ENCODE measurements at places on chromosomes 1 and 21.

- DNase-seq: no peak
These were observed 212.6 kb upstream of the POGK start for GRCh38 chr1:166626711-166627110.

DNA sequence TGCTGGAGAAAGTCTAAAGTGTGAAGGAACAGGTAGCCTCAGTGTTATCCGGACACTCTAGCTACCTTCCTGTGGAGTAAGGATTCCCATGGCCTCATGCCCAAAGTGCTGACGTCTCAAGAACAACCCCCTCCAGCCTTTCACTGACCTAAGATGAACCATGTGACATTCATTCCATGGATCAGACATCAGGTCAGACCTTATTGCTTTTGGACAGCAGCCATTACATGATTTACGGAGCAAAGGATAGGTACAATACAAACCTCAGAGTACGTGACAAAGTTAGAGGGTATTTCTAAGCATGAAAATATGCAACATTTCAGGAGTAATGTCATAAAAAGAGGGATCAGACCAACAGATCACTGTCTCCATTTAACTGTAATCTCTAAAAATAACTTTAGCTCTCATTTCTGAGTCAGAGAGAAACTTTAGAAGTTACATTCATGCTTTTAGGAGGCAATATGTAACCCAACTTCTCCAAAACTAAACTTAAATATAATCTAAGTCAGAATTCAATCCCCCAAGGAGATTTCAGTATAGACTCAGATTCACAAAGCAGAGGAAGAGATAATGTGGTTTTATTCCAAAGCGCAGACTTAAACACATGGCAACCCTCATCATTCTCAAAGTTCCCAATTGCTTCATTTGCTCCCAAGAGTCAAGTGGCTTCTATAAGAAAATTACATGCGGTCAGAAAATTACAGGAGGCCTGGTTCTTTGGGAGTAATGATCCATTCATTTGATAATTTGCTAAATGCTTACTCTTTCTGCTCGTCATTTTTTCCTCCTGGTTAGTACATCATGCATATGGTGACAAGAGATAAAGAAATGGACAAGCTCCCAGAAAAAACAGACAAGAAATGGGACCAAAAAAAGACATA is 280.4 kb downstream of the SETD4 start:
- DNase-seq: no peak

DNA sequence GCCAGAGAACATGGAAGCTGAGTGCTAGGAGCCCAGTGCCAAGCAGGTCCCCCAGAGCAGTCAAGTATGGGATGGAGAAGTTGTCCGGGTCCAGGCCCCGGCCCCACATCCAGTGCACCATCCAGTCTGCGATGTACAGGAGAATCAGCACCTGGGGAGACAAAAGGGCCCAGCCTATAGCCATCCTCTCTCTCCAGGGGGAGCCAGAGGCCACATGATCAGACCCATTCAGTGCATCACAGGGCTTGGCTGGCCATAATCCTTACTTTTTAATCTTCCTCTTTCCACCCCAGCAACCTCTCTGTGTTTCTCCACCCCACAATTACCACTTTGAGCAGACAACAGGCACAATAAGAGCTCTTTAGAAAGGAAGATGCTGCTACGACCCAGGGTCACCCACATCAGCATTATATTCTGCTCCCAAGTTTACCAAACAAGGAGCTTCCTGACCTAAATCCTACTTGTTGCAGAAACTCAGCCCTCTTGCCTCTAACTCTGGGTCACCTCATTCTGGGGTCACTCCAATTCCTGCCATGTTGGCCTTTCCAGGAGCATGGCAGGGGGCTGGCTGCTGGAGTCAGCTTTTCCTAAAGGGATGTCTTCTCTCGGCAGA is 16.4 kb upstream of the RAB29 start:
- DNase-seq: peak; percentile 41

DNA sequence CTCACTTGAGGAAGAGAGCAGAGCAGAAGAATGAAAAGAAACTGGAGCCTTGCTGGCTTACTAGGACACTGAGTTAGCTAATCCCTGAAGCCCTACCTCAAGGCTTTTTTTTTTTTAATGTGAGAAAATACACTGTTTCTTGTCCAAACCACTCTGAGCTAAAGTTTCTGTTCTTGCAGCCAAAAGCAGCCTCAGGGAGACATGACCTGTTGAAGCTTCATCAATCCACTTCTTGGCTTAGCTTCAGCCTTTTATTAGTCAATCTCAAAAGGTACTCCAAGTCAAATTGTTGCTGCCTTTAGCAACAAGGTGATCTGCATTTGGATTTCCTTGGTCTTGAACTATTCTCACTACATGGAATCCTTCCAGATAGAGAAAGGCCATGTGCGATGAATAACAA is 33.7 kb downstream of the CCDC185 start:
- no peak for DNase-seq

All from effector CD8-positive, alpha-beta T cell (primary cell).